ENCODE measurements at places on chromosomes 3 and 15.

GRCh38 chr15:74835312-74835823 lies 7.6 kb downstream of the ULK3 start:
- no peak for DNase-seq

DNA sequence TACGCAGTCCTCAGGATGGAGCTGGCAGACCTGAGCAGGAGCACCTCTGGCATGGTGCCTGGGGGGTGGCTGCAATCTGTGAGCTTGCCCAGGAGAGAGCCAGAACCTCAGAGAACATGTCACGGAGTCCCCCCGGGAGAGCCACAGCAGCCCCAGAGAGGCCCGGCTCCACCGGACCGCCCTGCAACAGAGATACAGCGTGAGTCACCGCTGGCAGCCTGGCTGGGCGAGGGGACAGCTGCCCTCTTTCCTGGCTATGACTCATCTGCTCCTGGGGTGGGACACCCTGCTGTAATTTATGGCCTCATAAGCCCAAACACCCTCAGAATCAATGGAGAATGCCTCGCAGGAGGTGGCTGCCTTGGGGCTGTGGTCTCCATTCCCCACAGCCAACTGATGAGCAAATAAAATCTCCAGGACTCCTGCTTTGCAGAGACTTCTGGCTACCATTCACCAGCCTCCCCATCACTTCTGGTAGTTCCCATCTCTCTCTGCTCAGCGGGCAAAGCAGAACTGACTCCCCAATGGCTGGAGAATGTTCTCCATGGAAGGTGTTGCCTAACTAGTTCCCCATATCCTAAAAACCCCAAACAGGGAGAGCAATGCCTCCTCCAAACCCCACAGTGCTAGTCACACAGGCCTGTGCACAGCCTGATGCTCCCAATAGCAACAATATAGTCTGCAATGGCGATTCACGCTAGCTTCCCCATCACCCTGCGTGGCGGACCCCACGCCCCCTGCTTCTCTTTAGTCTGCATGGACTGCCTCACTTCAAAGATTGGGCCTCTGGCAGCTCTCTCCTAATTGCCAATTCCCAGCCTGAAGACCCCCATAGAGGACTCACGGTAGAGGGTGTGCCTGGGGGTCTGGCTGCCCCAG lies 21.6 kb downstream of the ACSBG1 start:
- DNase-seq, result no peak

GRCh38 chr3:23501201-23501802 lies 298.2 kb downstream of the UBE2E2 start:
- DNase-seq, result no peak

DNA sequence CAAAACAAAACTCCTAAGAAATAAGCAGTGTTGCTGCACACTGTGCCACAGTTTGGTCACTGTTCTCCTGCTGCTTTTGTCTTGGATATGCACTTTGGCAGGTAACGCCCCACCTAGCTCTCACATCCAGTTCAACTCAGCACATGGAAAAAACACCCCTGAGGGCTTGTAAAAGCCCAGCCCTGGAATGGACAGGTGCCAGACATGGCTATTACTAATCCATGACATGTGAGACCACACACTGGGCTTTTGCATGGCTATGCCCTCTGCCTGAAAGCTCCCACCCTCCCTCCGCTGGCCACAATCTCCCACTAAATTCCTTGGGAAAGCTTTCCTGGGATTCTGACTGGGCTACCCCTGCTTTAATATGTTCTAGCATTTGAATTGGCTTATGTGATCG lies 24.7 kb upstream of the ZBED2 start:
- DNase-seq, result no peak

DNA sequence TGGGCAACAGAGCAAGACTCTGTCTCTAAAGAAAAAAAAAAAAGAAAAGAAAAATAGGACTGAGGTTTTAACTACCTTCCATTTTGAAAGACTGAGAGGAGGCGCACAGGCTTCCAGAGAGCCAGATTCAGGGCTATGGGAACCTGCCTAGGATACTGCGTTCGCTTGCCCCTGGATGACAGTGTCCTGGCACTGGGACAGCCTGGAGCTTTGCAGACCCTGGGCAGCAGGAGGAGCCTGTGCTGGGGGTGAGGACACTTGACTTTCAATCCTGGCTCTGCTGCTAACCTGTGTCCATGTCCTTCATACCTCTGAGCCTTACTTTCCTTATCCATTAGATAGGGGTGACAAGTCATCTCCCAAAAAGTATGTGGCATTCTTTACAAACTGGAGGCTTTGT lies 31.2 kb downstream of the CD276 start:
- no peak for DNase-seq

DNA sequence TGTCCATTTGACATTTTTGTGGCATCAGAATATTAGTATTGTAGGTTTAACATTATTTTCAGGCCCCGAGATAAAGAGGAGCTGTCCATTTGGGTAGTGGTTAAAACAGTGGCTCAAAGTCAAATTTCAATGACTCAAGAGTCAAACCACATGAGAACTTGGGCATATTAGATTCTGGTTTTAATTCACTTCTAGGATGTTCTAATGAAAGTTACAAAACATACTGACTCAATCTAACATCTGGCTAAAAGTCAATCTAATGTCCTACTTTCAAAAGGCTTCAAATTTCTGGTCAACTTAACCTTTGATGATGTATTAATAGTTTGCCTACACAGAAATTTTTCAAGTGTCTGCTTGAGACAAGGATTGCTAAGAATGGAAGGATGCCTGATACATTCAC lies 112.4 kb downstream of the ABI3BP start:
- DNase-seq, result no peak

DNA sequence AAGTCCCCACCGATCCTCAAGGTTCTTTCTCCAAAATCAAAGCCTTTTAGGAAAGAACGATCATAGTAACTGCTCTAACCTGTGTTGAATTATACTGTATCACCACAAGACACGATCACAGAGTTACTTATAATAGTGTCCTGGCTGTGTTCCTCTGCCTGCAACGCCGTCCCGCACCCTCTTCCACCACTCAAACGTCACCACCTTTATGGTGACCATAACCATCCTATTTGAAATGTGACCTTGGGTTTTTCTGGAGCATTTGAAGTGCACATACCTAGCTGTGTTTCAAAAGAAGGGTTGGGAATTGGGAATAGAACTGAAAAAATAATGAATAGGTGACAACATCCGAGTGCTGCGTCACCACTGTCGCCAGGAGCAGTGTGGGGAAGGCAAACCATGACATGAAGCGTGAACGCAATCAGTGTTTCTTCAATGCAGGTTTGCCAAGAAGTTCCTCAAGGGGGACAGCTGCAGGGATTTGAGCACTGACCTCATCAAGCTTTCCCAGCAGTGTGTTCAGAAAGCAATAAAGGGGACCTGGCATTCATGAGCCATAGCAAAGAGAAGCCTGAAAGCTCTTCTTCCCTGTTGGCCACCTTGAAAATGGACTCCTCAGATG lies 769 bp upstream of the SELENOS start:
- DNase-seq, result no peak

- DNase-seq, result no peak
These were observed 888 bp downstream of the TMOD3 start for GRCh38 chr15:51830276-51830806.

DNA sequence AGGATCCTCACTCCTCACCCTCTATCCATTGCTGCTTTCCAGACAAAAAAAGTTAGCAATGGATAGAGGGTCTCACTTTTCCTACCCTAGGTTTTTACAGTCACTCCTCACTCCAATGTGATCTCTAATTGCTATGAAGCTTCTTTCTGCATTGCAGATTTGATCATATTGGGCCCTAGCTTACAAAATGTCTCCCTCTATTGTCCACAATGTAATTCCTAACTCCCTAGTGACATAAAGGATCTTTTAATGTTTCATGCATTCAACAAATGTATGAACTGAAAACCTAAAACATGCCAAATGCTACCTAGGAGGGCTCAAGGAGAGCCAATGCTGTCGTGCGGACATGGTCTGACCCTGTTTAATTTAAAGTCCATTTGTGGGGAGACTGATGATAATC lies 234.8 kb downstream of the CADM2 start:
- DNase-seq, result no peak

DNA sequence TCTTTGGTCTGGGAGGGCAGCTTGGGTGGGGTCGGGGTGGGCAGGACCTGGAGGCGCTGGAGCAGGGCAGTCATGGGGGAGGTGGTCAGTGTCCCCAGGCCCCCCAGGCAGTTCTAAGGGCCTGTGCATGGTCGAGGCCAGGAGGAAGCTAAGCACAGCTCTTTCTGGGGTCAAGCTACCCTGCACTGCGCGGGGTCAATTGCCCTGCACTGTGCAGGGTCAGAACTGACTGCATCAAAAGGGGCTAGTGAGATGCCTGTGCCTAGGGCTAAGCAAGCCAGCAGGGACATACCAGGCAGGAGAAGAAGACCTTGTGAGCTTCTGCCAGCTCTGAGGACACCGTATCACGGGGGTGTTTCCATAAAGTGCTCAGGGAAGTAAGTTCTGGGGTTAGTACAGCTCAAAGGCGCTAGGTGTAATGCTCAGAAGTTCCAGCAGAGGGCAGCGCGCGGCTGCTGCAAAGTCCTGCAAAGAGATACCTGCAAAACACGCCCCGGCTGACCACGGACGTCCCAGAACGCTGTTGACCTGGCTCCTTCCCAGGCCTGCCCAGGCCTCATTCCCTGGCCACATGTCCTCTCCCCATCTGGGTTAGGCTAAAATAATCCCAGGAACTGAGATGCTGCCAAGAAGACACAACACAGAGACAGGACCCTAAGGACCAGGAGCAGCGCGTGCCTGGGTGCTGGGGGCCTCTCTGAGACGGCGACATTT lies 18.8 kb upstream of the IQSEC1 start:
- DNase-seq, result peak; percentile 33

All from NCI-H748 treated with DMSO at 0.1 percent for 48 hours (cell line).